ENCODE measurements at places on chromosomes 1 and 21.
A peak's percentile ranks its signal among the peaks of the same experiment; 100 is the strongest.

GRCh38 chr1:217425422-217425821 is 205.5 kb downstream of the GPATCH2 start:
- no peak for DNase-seq

- DNase-seq, result no peak
These were observed 393.5 kb upstream of the ADGRL2 start for GRCh38 chr1:81407000-81407821.

DNA sequence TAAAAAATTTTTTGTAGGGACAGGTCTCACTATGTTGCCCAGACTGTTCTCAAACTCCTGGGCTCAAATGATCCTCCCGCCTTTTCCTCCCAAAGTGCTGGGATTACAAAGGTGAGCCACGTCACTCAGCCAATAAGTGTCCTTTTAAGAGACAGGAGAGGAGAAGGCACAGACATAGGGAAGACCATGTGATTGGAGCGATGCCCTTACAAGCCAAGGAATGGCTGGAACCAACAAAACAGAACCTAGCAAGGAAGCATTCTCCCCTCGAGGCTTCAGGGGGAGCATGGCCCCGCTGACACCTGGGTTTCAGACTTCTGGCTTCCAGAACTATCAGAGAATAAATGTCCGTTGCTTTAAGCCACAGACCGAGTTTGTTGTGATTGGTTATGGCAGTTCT is 37.0 kb downstream of the NDUFS5 start:
- no peak for DNase-seq

- DNase-seq, result no peak
These were observed 141.3 kb downstream of the ROR1 start for GRCh38 chr1:63915121-63915520.

DNA sequence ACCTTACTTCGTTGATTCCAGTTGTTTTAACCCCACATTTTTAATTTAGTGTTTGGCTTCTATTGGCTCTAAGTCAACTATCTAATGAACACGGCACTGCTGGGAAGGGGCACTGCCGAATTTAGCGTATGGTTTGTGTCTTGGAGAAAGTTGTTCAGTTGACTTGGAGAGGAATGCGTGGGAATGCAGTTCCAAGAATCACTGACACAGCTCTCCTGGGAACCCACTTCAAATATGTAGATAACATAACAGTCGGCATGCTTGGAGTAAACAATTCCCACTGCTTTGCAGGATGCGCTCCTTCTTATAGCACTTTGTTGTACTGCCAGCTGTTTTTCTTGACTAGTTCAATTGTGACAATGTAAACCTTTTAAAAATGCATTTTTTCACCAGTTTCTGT is 104.3 kb downstream of the RYR2 start:
- DNase-seq, result no peak

- no peak for DNase-seq
These were observed 33.9 kb upstream of the LBR start for GRCh38 chr1:225461533-225462428.

GRCh38 chr1:150596095-150596892 is 16.9 kb upstream of the MCL1 start:
- no peak for DNase-seq

GRCh38 chr1:158017800-158018595 is 24.6 kb downstream of the KIRREL1 start:
- DNase-seq, result no peak

- DNase-seq, result no peak
These were observed 463.1 kb downstream of the USP25 start for GRCh38 chr21:16192902-16193301.

- no peak for DNase-seq
These were observed 13.2 kb downstream of the KLHDC8A start for GRCh38 chr1:205343431-205344065.

DNA sequence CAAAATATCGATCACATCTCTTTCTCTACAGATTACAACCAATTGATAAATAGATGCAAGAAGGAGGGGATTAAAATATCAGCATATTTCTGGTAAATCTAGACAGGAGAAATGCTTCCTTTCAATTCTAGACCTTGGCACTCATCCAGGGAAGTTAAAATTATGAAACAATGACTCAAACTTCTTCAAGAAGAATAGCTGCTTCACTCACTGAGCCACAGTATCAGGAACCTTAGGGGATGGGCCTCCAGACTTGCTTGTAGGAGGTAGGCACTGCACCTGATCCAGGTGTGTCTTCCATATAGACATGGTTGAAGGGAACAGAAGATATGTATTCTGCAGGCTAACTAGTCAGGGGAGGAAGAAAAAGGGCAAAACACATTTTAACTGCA is 9.8 kb downstream of the SLAMF7 start:
- DNase-seq, result no peak

- no peak for DNase-seq
These were observed 59.6 kb downstream of the EXTL2 start for GRCh38 chr1:100834777-100835660.

DNA sequence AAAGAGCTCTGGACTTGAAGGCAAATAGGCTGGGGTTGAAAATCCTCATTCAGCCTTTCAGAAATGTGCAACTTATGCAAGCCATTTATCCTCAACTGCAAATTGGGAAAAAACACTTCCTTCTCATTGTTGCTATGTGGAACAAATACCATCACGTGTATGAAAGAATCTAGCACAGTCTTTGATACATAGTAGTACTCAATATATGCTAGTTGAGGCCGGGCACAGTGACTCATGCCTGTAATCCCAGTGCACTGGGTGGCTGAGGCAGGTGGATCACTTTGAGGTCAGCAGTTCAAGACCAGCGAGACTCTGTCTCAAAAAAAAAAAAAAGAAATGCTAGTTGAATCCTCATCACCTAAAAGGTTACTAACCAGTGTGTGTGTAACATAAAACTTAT is 8.2 kb downstream of the PI4KB start:
- DNase-seq, result no peak

DNA sequence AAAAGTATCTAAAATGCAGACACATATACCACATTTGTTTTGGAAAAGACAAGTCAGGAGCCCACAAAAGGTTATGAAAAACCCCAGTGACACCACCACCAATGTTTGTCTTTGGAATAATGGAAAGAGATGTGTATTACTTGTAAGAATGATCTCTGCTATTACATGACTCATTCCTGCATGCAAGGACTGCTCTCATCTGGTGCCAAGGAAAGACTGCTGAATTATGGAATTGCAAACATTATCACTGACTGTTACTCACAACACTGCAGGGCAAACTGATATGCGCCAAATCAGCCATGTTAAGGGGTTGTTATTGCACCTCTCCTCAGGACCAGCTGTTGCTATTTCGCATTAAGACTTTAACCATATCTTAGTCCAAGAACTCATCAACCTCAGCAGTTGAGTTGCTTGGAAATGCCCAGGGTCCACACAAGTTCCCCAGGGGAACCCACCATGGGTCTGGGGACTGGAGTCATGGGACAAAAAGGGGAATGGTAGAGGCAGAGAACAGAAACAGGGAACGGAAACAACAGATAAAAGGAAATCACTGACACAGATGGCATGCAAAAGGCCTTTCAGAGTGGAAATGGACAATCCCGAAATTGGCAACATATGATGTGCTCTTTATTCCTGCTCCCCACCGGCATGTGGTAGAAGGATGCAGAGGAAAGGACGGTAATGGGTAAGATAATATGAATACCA is 34.4 kb downstream of the CAPZB start:
- DNase-seq, result peak; percentile 72

DNA sequence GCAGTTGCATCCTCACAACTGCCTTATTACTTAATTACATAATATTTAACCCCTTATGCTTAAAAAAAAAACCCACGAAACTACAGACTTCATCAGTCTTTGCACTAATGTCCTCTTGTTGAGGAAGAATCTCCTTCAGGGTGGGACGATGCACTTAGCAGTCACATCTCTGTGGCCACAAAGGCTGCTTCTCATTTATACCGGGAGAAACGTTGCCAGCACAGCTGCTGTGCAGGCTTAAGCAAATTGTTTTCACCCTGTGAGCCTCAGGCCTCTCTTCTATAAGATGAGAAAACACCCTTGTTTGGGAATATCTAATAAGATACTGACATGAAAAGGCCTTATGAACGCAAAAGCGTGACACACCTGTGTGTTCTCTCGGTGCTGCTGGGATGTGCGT is 2.9 kb upstream of the OBSCN start:
- no peak for DNase-seq

DNA sequence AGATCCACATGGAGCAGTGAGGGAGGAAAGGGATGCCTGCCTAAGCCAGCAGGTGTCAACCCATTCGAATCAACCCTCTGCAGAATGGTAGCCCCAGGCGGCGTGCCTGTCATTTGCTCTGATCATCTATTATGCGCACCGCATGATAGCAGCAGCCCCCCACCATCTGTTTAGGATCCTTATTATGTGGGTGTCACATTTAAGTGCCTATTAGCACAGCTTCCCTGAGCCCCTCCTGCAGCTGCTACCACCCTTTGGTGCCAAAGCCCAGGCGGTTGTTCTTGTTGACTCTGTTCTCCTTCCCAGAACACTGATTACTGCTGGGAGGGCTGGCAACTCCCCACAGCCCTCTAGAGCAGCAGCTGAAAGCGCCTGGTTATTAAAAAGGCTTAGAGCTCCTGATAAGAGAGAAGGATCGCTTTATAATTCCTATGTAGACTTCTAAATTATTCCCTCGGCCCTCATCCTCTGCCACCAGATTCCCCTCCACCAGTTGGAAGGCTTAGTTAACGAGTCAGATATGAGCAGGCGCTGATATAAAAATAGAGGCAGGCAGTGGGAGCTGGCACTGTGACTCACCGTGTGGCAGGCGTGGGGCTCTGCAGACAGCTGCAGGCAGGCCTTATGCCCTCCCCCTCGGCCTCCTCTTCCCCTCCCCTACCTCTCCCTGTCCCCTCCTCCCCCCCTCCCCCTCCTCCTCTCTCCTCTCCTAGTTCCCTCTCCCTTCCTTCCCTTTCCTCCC is 23.0 kb downstream of the ACTA1 start:
- DNase-seq, result peak; percentile 88

DNA sequence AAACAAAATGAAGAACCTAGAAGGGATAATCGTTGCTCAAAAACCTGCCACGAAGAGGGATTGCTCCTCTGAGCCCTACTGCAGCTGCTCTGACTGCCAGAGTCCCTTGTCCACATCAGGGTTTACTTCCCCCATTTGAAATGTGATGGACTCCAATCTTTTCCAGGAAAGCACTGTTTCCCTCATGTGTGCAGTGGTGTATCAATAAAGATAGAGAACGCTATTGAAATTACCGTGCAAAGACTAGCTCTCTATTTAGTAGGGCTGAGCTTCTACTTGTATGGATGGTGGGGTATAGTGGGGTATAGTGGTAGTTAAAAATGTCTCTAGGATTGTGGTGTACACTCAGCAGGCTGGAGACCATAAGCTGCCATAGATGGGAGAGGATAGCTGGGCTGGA is 3.7 kb downstream of the TMCO2 start:
- DNase-seq, result no peak

GRCh38 chr1:80624682-80625081 is 1176.1 kb upstream of the ADGRL2 start:
- no peak for DNase-seq

DNA sequence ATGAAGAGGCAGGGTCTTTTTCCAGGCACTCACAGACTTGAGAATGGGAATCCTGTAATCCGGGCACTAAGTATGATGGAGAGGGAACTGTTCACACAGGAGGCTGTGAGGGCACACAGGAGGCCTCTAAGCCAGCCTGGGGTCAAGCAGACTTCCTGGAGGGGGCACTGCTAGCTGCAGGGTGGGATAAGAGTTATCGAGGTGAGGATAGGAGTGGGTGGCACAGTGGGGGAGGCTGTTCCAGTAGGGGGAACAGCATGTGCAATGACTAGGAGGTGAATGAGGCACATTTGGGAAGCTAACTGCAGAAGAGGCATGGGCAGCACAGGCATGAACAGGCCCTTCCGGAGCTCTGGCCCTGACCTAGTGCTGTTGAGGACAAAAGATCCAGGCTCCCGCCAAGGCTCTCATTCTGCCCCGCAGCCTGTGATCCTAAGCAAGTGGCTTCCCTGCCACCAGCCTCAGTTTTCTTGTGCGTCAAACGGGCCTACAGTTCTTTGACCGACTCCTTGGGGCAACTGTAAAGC is 216.7 kb downstream of the TRABD2B start:
- no peak for DNase-seq

DNA sequence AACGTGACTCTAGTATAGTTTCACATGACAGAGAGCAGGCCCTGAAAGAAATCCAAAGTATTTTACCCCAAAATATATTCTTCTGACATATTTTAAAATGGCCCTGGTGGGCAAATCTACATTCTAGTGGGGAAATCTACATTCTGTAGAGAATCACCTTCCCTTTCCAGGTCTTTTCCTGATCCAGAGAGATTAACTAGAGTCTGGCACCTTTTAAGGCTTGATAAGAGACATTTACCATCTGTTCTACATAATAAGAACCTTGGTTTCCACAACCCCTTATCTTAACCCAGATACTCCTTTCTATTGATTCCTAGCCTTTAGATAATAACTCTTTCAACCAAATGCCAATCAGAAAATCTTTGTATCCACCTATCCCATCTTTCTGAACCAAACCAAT is 17.0 kb upstream of the L1TD1 start:
- DNase-seq, result no peak

DNA sequence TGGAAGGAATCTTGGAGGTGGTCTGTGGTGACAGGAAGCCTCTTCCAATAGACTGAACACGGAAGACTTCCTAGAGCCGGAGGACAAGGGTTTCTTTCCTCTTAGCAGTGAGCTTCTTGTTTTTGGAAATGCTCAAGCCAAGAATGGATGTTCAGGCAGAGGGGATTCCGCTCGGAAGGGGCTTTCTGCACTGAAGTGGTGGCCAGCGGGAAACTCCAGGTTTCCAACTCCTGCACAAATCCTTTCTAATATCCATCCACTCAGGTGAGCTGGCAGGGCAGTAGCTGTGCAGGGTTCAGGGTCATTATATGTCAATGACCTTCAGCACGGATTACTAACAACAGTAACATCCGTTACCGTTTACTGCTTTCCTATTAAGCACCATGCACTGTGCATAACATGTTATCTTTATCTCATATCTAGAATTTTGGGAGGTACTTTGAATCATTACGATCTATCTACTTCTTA is 573 bp upstream of the CPT2 start:
- DNase-seq, result no peak

- no peak for DNase-seq
These were observed 36.0 kb downstream of the PABPC4 start for GRCh38 chr1:39540504-39541031.

DNA sequence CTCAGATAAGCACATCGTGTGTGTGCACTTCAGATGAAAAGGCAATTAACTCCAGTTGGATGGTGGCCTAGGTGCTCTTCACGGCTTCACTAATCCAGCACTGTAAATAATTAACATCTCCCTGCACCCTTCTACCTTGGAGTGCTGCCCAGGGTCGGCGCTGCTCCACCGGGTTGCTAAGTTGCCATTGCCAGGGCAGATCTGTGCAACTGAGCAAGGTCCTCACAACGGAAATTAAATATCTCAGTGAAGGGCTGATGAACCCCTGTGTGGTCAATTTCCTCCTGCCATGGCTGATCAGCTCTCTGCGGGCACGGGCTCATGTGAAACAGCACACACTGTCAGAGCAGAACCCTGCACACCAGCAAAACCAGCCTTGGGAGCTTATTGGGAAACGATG is 63.2 kb downstream of the SYDE2 start:
- no peak for DNase-seq

GRCh38 chr1:9289090-9289534 is 3.6 kb upstream of the SPSB1 start:
- DNase-seq, result no peak

- peak; percentile 52 for DNase-seq
These were observed 73.8 kb downstream of the MTR start for GRCh38 chr1:236868625-236869467.

Data from HTR-8/SVneo (cell line).